IMR-90 (cell line): ENCODE measurements at places on chromosomes 5 and 9. TPM values are rescaled to one million over a fixed set of nuclear protein-coding genes. Genes with fewer than 3 reads are reported as not detected.

DNA sequence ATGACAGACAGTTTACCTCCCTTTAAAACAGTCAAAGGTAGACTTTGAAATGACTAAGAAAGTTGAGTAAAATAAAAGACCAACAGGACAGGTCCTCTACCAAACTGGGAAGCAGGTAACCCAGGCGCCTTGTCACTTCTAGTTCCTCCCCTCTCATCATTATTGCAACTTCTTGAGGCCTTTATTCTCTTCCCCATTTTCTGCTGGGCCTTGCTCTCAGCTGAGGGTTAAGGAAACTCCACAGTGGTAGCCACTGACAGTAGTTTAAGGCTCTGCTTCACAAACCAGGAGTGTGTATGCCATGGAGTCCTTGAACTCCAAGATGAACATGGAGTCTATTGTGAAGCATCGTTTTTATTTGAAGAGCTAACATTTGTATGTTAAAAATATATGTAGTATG, 36.9 kb upstream of the TCERG1 start:
- DNase-seq, result no peak

DNA sequence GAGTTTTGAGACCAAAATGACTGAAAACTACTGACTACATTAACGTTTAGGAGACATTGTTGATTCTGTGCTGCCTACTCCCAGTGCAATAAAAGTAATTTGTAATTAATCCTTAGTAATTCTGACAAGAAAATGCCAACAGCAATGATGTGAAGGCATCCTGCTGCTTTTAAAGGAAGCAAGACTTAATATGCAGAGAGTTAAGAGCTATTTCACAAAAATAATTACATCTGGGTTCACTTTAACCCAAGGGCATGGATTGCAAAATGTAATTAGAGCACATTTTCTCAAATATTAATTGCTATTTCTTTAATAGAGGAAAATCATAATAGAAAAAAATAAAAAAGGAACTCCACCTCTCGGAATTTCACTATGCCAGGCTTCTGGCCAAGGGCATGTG, 22.7 kb upstream of the TNFSF8 start:
- DNase-seq, result no peak

GRCh38 chr5:141515946-141516671, 27.2 kb downstream of the PCDHGC5 start:
- no peak for DNase-seq

GRCh38 chr5:84393969-84394368, 9.3 kb upstream of the EDIL3 start:
- peak; percentile 88 for DNase-seq

DNA sequence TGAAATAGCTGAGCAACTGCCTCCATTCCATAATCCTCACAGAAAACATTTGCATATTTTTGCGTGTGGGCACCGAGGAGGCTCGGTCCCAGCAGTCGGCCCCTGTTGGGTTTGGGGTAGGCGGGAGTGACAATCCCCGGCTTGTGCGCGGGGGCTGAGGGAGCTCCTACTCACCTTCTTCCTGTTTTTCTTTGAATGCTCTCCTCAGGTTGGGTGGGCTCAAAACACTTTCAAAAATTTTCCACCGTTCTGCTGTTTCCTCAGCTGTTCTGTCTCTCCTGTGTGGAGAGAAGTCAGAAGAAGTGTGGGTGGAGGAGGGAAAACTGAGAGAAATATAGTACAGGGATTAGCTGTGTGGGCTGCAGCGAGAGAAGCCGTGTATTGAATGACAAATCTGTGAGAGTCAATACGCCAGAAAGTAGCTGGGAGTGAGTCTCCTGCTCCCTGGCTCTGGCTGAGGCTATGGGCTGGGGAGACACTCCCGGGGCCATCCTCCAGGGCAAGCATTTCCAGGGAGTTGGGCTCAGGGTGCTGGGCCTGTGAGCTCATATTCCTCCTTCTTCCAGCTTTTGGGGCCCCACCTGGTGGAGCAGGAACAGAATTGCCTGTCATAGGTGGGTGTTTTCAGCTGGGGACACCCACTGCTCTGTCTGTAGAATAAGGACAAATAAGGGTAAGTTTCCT, 84.7 kb downstream of the CMYA5 start:
- peak; percentile 4 for DNase-seq

Gene INVS
- total RNA-seq, result 25.3 and 33.5 TPM in 2 replicates

Gene AGXT2
- total RNA-seq, result not detected in 2 replicates

Gene RPL35
- total RNA-seq, result 881 and 1,151 TPM in 2 replicates

Gene PLCXD3
- under 0.01 TPM in 2 replicates for total RNA-seq

Gene ADAMTS13
- under 0.01 and 0.18 TPM in 2 replicates for total RNA-seq

Gene RASGRF2
- 5.0 and 5.3 TPM in 2 replicates for total RNA-seq

Gene OCLN
- 0.72 and 0.83 TPM in 2 replicates for total RNA-seq

Gene SPARC
- 1,186 and 1,450 TPM in 2 replicates for total RNA-seq
